T-helper 22 cell (primary cell): ENCODE measurements at places on chromosomes 6 and 20.

GRCh38 chr20:63129991-63130657 is 85.8 kb downstream of the YTHDF1 start:
- DNase-seq = no peak

GRCh38 chr20:56808732-56809131 is 179.6 kb downstream of the TFAP2C start:
- DNase-seq = no peak

DNA sequence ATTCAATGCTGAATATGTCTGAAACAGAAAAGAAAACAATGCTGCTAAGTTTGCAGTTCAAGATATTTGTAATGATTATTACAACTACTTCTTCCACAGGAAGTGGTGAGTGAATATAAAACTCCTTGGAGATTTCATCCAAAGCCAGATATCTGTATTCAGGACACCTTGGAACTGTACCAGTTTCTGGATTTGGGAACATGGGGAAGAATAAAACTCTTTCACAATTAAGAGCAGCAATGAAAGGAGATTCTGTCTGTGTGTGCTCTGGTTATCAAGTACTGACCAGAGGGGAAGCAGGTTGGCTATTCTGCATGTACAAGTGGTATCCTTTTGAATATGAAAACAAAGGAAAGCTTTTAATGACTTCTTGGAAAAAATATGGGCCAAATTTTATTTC is 21.1 kb downstream of the ELOVL2 start:
- DNase-seq = no peak

DNA sequence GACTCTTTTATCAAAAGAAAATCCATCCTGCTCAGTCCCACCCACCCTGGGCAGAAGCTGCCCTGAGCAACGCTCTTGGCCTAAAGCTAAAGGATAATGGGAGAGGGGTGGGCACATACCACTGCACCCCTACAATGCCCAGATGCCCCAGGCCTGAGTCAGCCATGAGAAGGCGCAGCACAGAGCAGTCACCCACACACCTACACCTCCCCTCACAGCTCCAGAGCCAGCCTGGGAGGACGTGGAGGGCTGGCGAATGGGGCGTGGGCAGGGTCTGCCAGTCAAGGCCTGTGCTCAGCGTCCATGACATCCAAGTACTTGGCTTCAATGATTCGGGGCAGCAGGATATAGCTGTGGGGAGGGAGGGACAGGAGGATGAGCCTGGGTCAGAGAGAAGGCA is 11.5 kb downstream of the SLC4A11 start:
- no peak for DNase-seq

DNA sequence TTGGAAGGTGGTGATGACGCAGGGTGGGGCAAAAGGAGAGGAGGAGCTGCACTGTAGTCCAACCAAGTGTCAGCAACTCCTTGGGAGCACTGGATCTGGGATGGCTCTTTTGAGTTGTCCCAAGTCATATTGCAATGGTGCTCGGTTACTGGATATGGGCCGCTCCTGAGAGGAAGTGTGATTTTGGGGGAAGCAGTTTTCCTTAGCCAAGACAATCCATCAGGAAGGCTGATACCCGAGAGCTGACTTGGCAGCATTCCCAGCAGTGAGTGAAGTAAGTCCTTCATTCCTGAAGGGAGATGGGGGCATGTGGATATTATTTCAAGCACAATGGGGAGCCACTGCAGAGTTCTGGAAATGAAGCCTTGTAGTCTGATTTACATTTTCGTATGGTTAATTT is 354.1 kb downstream of the RFPL4B start:
- no peak for DNase-seq

DNA sequence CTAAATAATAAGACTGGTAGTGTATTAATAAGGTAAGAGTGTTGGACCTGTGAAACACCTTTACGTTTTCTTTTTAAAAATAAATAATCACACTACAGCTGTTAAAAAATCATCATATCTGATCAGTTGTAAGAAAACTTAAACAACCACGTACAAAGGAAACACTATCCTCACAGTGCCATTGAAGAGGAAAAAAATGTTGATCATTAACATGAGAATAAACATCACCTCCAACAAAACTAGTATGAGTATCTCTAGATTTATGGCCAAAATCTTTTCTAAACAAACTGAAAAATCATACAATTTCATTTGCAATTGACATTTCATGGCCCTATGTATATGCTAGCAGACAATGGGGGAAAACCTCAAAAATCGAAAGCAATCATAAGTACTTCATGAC is 590 bp downstream of the EYS start:
- DNase-seq = no peak

- no peak for DNase-seq
Observed at GRCh38 chr6:8268606-8269005, 166.3 kb upstream of the EEF1E1 start.

GRCh38 chr6:29666826-29667130 is 9.9 kb downstream of the MOG start:
- DNase-seq = no peak

DNA sequence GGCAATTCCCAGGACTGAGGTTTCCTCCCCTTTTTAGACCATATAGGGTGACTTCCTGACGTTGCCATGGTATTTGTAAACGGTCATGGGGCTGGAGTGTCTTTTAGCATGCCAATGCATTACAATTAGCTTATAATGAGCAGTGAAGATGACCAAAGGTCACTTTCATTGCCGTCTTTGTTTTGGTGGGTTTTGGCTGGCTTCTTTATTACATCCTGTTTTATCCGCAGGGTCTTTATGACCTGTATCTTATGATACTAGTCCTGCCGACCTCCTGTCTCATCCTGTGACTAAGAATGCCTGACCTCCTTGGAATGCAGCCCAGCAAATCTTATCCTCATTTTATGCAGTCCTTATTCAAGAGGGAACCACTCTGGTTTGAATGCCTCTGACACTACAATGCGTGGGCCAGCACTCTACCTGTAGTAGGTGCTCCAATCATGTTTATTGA is 190.1 kb downstream of the KCNQ5 start:
- DNase-seq = no peak

DNA sequence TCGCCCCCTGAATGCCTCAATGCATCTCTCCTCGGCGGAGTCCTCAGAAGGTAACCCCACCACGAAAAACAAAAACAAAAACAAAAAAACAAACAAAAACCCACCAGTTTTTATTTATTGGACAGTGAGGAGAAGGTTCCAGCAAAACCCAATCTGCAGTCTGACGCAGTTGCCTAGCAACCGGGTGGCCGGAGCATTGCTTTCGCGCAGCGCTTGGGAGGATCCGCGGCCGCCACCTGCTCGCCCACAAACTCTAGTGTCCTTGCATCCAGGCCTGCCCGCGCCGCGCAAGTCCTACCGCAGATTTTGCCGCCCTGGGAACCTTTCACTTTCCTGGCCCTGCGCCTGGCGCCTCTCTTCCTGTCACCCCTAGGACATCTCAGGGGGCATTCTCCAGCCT is 17.6 kb downstream of the TFAP2B start:
- no peak for DNase-seq

GRCh38 chr6:152351110-152351509 is 286.1 kb downstream of the SYNE1 start:
- no peak for DNase-seq

- no peak for DNase-seq
Observed at GRCh38 chr6:169045486-169045885, 208.2 kb downstream of the THBS2 start.

DNA sequence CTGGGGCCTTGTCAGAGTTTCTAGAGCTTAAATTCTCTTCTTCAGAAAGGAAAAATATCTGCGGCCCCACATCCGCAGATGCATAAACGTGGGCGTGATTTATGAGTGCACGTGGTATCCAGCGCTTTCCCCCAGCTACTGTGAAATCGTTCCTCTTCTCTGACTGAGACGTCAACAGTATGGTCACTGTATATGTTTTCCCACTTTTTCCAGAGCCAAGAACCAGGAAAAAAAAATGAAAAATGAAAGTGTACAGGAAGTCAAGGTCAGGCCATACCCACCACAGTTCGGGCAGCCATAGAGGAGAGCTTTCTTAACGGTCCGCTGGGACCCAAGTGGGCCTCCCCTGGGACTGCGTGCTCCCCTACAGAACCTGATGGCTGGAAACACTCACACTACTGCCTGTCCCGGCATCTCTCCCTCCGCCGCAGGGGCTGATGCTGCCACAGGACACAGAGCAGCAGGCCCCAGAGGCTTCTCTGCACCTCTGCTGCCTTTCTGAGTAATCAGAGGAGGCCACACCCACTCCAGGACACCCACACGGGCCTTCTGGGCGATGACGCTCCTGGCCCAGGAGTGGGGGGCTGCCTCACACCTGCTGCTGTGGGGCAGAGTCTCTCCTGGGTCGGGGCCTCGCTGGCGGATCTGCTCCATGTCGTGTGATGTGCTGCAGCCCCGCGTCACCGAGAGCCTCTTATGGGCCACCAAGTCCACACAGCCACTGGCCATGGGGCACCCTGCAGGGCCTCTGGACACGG is 16.4 kb upstream of the STX16 start:
- DNase-seq = no peak

DNA sequence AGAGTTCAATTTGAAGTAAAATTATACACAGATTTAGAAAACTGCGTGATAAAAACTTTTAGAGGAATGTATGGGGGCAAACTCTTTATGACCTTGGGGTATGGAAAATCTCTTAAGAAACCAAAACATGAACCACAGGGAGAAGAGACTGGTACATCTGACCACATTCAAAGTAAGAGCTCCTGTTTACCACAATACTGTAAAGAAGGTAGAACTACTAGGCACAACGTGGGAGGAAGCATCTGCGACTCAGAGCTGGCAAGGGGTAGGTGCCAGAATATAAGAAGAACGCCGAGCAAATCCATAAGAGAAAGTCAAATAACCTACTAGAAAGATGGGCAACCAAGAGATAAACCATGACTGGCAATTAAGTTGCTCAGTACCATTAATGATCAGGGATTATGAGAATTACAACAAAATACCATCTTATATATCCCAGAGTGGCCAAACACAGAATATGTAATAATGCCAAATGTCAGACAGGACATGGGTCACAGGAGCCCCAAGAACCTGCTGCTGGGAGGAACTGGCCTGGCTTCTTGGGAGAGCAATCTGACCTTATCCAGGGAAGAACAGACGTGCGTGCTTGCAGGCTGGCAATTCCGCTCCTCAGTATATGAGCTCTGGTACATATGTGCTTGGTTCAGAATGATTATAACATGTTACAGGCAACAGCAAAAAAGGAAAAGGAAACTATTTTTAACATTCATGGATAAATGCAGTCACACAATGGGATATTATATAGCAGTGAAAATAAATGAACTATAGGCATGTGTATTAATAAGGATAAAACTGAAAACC is 50.2 kb downstream of the INSM1 start:
- no peak for DNase-seq

- no peak for DNase-seq
Observed at GRCh38 chr6:108518714-108519576, 41.8 kb upstream of the FOXO3 start.

- DNase-seq = no peak
Observed at GRCh38 chr6:112710710-112711109, 363.6 kb downstream of the RFPL4B start.

- DNase-seq = no peak
Observed at GRCh38 chr6:20317430-20317829, 84.2 kb upstream of the E2F3 start.

GRCh38 chr6:150848400-150848799 is 17.1 kb upstream of the MTHFD1L start:
- DNase-seq = no peak

DNA sequence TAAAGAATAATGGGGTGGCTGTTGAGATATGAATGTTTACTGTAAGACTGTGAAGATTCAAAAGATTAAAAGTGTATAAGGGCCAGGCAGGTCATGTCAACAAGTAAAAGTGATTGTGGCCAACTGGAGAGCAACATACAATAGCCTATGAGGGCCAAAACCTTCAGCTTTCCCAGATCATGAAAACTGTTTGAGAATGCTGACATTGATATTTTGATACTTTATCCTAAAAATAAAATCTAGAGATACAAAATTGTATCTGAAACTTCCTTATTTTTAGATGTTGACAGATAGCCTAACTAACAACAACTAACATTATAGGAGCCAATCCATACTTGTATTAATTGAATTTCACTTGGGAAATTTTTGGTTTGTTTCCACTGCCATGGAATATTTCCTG is 70.3 kb upstream of the PAK5 start:
- no peak for DNase-seq

- DNase-seq = no peak
Observed at GRCh38 chr20:45774945-45775344, 16.7 kb downstream of the WFDC3 start.

DNA sequence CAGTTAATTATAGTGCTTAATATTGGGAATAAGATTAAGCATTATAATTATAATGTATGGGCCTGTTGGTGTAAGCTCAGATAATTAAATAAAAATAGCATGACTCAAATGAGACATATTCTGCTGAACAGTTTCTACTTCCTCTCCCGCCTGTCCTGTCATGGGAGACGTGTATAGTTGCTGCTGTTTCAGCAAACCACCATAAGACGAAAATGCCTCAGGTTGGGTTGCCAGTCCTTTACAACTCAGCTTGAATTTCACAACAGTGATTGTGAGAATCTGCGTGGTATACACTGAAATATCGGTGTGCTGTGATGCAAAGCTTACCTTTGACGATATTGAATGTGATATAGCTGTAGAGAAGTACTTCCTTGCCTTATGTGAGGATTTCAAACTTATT is 99.5 kb downstream of the POPDC3 start:
- no peak for DNase-seq

DNA sequence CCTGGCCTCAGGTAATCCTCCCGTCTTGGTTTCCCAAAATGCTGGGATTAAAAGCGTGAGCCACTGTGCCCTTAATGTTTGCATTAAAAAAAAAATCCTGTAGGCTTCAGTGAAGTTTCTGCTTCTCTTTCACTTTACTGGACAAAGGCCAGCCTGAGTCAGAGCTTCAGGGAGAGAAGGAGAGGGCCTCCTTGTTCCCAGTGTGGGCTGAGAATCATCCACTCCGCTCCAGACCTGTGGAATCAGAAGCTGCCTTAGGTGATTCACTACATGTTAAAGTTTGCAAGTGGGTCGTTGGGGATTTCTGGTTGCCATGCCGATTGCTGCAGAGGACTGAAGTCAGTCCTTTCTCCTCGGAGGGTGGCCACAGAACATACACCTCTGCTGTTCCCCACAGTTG is 113.3 kb upstream of the EEF1E1 start:
- DNase-seq = no peak

GRCh38 chr6:93183531-93183972 is 235.8 kb downstream of the EPHA7 start:
- no peak for DNase-seq

DNA sequence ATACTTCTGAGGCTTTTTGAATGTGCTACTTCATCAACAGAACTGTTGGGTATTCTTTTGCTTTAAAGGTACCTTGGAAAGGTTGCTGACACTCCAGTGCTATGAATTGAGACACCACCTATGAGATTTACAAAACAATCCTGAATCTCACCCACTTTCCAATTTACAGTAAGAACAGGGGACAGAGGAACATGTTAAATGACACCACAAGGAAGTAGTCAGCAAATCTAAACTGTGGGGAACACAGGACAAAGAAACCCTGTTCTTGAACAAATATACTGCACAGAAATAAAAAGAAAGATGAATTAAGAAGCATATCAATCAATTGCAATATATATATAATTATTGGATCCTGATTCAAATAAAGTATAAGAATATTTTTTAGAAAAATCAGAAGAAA is 216.7 kb upstream of the ARID1B start:
- DNase-seq = no peak
